ENCODE measurements at places on chromosomes 6 and 20.

GRCh38 chr6:20366082-20366830 is 35.4 kb upstream of the E2F3 start:
- DNase-seq: peak; percentile 20

- no peak for DNase-seq
These were observed 267.9 kb downstream of the PLCB1 start for GRCh38 chr20:8399947-8400346.

DNA sequence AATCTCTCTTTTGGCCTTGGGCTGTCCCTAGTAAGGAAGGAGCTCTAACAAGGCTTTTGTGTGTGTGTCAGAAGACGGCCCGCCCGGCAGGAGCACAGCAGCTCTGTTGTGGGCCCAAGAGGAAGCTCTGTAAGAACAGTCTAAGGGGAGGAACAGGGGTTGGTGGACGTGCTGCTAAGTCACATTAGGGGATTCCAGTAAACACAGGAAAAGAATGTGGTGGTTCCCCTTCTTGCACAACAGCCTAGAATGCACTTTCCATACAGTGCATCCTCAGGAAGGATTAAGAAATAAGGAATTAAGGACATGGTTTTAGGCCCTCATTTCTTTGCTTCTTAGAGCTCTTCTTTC is 114.5 kb downstream of the RNF144B start:
- no peak for DNase-seq

DNA sequence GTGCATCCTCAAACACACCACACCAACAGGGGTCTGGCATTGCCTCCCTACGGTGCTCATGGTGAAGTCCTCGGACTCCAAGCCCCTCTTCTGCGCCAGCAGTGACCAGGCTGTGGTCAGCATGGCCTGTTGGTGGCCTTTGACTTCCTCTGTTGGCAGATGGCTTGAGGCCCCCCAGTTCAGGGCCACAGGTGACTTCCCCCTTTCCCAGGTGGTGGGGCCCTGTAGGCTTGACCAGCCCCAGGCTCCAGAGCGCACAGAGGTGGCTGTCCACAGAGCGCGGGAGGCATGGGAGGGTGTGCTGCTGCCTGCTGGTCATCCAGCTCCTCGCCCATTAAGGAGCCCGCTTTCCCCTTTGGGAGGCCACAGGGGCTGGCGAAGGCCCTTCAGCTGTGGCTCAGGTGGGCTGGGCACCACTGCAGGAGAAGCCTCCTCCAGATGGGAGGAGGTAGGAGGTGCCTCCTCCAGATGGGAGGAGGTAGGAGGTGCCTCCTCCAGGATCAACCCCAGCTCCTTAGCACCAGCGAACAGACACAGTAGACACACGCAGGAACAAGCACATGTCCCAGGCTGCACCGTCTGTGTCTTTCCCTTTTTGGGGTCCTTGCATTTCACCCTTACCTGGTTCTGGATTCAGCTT is 52.1 kb upstream of the BHLHE23 start:
- no peak for DNase-seq

DNA sequence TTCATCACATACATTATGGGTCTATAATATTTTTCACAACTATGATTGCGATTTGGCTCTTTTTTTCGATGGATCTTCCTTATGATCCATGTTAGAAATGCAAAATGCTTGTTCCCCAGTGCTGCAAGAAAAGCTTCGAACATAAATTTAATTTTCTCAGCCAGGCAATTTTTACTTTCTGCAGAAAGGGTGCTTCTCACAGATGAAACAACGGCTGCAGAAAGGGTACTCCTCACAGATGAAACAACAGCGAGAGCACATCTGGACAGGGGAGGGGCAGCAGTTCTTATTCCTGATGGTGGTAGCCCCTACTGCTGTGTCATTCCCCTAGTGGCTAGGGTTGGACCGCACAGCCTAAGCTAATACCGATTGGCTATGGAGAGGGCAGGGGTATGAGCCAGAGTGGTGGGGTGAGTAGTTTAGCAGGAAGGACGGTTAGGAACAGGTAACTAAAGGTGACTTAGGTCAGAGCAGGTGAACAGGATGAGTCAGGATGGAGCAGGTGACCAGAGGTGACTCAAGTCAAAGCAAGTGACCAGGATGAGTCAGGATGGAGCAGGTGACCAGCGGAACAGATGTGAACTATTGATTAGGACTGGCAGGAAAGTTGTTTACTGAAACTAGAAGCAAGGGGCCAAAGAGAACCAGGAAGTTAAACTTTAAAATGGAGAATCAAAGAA is 13.4 kb upstream of the TREML4 start:
- DNase-seq: no peak

- DNase-seq: no peak
These were observed 3.9 kb upstream of the SLC9A8 start for GRCh38 chr20:49808753-49809152.

DNA sequence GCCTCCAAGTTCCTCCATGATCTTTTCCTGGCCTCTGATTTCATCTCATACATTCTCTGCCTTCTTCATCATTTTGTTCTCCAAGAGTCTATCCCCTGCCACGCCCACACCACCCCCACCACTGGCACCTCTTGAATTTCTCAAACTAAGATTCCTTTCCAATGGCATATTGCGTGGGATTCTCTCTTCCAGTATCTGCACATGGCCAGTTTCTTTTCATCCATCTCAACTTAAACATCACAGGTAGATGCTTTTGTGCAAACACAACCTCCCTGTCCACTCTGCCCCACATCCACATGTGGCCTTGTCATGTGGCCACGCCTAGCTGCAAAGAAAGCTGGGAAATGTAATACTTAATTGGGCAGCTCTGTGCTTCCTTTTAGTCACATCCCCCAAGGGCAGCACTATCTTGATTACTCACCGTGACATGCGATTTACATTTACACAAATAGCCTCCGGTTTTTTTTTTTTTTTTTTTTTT is 33.4 kb upstream of the ZMYND8 start:
- no peak for DNase-seq

GRCh38 chr6:26520237-26520849 is 17.8 kb upstream of the HMGN4 start:
- DNase-seq: no peak

- DNase-seq: no peak
These were observed 41.2 kb upstream of the MTRF1L start for GRCh38 chr6:153043719-153044118.

Data from stimulated activated CD4-positive, alpha-beta T cell treated with anti-CD3 and anti-CD28 coated beads, Interleukin-12 subunit alpha, Interleukin-12 subunit beta, amount 100 ng/mL, for 4 hours (primary cell).